ENCODE measurements at places on chromosomes 6 and 20. TPM values are rescaled to one million over a fixed set of nuclear protein-coding genes. Genes with fewer than 3 reads are reported as not detected.

DNA sequence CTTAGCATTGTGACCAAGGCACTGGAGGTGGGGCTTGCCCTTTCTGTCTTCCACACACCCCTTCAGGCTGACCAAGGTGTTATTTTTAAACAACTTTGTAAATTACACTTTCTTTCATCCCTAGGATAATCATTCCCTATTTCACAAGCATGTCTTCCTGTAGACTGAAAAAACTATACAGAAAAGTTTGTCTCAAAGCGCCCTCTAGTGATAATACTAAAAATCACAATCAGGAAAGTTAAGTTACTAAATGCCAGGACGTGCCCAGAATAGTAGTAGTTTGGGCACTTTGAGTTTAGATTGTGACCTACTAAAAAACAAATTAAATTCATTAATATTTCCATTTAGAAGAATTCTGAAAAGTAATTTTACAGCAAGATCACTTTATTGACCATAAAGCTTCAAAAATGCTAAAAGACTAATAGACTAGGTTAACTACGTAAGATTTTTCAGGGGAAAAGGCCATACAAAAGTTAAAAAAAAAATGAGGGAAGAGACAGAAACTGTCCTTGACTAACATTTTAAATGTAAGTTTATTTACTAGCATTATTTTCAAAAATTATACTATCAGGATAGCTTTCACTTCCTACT lies 123.3 kb upstream of the DUSP22 start:
- DNase-seq, result no peak
- no peaks in the 10 kb centered on the region for H3K27me3 ChIP-seq
- no peaks in the 10 kb centered on the region for H3K36me3 ChIP-seq
- H3K4me3 ChIP-seq, result no peak overlapping the region

DNA sequence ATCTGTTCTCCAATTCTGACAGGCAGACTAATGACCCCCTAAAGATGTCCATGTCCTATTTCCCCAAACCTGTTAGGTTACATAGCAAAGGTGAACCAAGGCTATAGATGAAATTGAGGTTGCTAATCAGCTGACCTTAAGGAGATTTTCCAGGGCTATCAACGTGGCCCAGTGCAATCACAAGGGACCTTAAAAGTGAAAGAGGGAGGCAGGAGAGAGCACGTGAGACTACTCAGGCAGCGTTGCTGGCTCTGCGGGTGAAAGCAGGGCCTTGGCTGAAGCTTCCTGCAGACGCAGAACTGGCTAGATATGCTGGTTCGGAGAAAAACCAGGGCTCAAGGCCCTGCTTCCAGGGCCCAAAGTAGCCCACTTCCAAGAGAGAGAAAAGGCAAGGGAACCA lies 78.7 kb downstream of the NCOA7 start:
- H3K36me3 ChIP-seq, result no peaks in the 10 kb centered on the region
- H3K4me1 ChIP-seq, result no peaks in the 10 kb centered on the region
- H3K4me3 ChIP-seq, result no peak overlapping the region
- no peak for DNase-seq
- no peaks in the 10 kb centered on the region for H3K27me3 ChIP-seq

- no peaks in the 10 kb centered on the region for H3K36me3 ChIP-seq
- no peak for DNase-seq
- no peaks in the 10 kb centered on the region for H3K27me3 ChIP-seq
- peak overlapping the region; percentile 46 for H3K27ac ChIP-seq
- H3K4me3 ChIP-seq, result no peak overlapping the region
- H3K4me1 ChIP-seq, result peaks cover 5% of the 10 kb centered on the region
Observed at GRCh38 chr20:44518248-44518647, 3.6 kb downstream of the SERINC3 start.

DNA sequence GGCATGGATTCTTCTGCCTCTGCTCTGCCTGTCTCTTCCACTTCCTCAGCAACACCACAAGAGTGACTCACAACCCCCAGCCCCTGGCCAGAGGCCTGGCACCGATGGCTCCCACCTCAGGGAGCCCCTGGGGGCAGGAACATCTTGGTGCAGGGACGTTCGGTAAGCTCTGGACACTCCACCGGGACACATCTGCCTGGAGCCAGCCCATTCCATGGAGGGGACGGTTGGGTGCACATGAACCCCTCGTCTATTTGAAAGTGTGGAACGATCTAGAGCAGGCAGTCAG lies 246.5 kb downstream of the ERMARD start:
- H3K27ac ChIP-seq, result no peak overlapping the region
- no peak for DNase-seq

DNA sequence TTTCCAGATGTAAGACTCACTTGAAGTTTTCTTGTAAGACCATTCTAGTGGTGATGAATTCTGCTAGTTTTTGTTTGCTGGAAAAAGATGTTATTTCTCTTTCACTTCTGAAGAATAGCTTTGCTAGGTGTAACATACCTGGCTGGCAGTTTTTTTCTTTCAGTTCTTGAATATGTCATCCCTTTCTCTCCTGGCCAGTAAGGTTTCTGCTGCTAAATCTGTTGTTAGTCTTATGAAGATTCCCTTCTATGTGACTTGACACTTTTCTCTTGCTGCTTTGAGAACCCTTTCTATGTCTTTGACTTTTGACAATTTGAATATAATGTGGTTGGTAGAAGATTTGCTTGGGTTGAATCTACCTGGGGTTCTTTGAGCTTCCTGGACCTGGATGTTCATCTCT lies 314.7 kb upstream of the NOX3 start:
- H3K27me3 ChIP-seq, result no peaks in the 10 kb centered on the region
- no peak for DNase-seq
- H3K4me3 ChIP-seq, result no peak overlapping the region
- H3K36me3 ChIP-seq, result no peaks in the 10 kb centered on the region

GRCh38 chr20:3734111-3734843 lies 1.8 kb downstream of the HSPA12B start:
- H3K36me3 ChIP-seq, result no peaks in the 10 kb centered on the region
- no peaks in the 10 kb centered on the region for H3K27me3 ChIP-seq
- H3K27ac ChIP-seq, result no peak overlapping the region
- H3K4me1 ChIP-seq, result no peaks in the 10 kb centered on the region
- no peak overlapping the region for H3K4me3 ChIP-seq

TNFRSF6B gene
- 5.9 TPM for total RNA-seq

SLC22A7 gene
- not detected for total RNA-seq

LEMD2 gene
- 59.8 TPM for total RNA-seq

CCN6 gene
- total RNA-seq, result not detected

GRCh38 chr6:79734374-79734773 lies 103.2 kb downstream of the SH3BGRL2 start:
- no peak overlapping the region for H3K27ac ChIP-seq
- H3K4me3 ChIP-seq, result no peak overlapping the region

HCRTR2 gene
- total RNA-seq, result not detected

DNA sequence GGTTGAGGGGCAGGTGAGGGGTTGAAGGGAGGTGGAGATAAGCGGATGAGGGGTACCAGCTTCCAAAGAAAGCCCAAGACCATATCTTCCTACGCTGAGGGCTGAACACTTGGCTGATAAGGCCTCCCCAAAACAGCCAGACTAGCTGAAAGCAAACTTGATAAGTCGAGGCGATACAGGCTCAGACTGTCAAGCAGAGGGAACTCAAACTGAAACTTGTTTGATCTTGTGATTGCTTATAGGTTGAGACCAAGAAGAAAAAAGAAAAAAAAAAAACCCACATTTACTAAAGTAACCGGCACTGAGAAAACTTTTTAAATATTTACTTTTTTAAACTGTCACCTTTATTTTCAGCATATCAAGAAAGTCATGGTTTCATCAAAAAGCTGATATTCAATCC lies 73.6 kb downstream of the TRERF1 start:
- no peak overlapping the region for H3K4me3 ChIP-seq
- no peaks in the 10 kb centered on the region for H3K36me3 ChIP-seq
- H3K27me3 ChIP-seq, result no peaks in the 10 kb centered on the region
- H3K4me1 ChIP-seq, result no peaks in the 10 kb centered on the region
- H3K27ac ChIP-seq, result no peak overlapping the region

GRCh38 chr20:17226410-17227218 lies at the start of gene PCSK2:
TSS of gene PCSK2 (plus strand) at chr20:17227040. CDS start at chr20:17227306, 266 bp downstream.
- H3K4me3 ChIP-seq, result no peak within 1 kb of the TSS
- H3K4me1 ChIP-seq, result no peaks in the 10 kb centered on the region
- DNase-seq, result peak; percentile 41
- H3K36me3 ChIP-seq, result no peaks in the 10 kb centered on the region
- H3K27ac ChIP-seq, result no peak within 1 kb of the TSS

- no peaks in the 10 kb centered on the region for H3K27me3 ChIP-seq
- H3K4me3 ChIP-seq, result no peak overlapping the region
- no peaks in the 10 kb centered on the region for H3K36me3 ChIP-seq
- no peak for DNase-seq
- no peaks in the 10 kb centered on the region for H3K4me1 ChIP-seq
Observed at GRCh38 chr6:152482289-152482688, 154.9 kb downstream of the SYNE1 start.

FGD2 gene
- 33.9 TPM for total RNA-seq

HRH3 gene
- total RNA-seq, result not detected

All from aorta (tissue), 5 donors.